ENCODE measurements at places on chromosomes 5 and 9.

DNA sequence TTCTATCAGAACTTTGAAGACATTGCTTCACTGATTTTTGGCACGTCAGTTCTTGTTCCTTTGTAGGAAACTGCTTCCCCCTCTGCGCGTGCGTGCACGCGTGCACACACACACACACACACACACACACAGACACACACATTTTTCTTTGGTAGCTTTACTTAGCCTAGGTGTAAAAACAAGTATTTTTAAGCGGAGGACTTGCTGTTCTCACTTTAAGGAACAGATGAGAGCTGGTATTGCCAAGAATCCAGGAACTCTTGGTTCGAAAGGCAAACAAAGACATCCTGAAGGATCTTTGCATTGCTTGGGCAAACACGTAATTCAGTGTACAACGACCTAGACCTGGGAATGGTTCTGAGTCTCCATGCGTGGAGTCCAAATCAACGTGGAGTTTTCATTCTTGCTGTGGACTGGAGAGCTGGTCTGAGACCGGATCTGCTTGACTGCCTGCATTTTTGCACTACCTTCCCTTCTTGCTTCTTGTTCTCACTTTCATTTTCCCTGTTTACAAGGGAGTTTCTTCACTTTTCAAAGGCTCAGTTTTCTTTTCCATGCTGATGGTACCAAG is 8.2 kb downstream of the TMEM268 start:
- no peak for DNase-seq

DNA sequence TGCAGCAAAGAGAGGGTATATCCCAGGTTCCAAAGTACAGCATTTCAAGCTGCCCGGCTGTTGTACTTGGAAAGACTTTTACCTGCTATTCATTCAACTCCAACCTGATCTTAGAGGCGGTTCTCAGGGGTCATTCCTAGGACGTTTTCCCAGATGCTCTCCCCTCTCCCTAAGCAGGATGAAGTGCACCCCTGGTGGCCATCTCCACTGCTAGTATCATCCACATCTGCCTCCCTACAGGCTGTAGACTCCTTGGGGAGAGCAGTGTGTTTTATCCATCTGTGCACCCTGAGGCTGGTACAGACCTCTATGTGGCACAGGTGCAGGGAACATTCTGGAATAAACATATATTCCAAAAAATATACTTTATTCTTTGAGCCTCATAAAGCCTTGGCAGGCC is 56.8 kb downstream of the PTPN3 start:
- DNase-seq = no peak

GRCh38 chr5:35004771-35005170 is 43.0 kb downstream of the AGXT2 start:
- DNase-seq = no peak

DNA sequence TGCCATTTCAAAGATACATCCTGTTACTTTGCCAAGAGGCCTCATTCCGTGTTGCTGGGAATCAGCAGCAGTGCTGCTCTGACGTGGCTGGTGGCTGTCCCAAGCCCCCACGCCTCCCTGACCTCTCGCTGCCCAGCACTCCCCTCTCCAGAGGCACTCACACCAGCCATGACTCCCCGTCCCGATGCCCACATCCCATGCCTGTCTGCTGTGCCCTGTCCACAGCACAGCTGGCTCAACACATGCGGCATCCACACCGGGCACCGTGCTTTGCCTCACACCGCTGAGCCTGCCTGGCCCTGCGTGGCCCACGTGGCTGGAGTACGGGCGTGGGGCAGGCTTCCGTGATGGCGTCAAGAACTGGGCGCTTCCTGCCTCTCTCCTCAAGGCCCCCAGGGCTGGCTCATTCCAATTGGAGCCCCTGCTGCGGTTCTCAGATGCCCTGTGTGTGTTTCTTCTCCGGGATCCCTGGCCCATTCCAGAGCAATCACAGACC is 7.8 kb upstream of the LCN1 start:
- no peak for DNase-seq

DNA sequence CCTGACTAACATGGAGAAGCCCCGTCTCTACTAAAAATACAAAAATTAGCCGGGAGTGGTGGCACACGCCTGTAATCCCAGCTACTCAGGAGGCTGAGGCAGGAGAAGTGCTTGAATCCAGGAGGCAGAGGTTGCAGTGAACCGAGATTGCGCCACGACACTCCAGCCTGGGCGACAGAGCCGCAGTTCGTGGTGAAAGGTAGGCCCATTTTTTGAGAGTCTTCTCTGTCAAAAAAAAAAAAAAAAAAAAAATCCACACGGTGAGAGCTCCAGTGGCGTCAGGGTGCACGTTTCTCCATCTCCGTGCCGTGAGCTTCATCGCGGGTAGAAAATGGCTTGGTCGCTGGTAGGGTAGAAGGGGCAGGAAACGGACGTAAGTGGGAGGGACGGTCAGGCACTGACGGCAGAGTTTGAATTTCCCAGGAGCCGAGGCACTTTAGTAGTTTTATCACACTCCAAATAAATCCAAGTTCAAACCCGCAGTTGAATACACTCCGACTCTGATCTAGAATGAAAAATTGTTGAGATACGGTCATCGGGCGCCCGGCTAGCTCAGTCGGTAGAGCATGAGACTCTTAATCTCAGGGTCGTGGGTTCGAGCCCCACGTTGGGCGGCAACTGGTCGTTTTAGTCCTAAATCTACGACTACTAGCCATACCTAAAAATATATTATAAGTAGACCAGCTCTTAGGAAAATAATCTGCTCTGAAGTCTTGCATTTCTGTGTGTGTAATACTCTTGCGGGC is 2.4 kb upstream of the TRIM7 start:
- DNase-seq = peak; percentile 94

GRCh38 chr5:115202952-115203351 is 33.2 kb upstream of the TRIM36 start:
- no peak for DNase-seq

DNA sequence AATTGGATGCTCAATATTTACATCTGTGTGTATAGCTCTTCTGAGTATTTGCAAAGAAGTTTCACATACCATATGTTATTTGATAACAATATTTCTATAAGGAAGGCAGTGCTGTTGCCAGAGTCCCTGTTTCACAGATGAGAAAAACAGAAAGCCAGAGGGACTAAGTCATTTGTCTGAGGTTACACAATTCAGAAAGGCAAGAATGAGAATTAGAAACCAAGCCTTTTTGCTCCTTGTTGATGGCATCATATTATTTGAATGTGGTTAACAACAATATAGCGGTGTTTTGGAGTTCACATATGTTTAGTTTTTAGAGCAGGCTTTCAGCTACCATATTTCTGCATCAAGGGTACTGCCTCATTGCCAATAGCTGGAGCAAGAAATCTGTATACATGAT is 110.9 kb upstream of the PRLR start:
- DNase-seq = no peak

DNA sequence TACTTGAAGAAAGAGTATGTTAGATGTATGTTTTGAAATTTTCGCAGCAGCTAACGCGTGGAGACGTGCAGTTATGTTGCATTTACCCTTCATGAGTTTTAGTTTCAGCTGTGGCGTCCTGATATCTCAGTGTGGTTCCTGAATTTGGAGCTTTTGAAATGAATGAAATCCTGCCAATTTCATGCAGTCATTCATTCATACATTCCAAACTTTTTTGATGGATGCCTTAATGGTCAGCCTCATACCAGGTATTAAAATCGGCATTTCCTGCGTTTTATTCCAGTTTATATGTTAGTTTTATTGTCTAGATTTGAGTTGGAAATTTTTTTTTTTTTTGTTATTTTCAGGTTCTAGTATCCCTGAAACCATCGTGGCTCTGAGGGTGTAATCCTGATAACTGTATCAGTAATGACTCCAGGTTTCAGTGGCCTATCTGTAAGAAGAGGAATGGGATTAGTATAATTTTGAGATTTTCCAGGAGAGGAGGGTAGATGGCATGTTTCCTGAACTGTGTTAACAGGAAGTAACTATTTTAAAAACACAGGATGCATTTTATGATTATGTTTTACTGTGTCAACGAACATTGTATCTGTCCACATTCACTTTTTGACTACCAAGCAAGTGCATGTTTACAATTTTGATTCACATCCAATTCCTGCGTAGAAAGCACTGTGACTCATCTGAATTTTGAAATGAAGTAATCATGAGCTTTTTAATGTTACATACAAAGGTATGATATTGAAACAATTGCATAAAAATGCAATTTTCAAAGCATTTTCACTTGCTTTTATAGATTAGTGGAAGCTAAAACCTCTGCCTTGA is 1.0 kb downstream of the FOCAD start:
- peak; percentile 75 for DNase-seq

DNA sequence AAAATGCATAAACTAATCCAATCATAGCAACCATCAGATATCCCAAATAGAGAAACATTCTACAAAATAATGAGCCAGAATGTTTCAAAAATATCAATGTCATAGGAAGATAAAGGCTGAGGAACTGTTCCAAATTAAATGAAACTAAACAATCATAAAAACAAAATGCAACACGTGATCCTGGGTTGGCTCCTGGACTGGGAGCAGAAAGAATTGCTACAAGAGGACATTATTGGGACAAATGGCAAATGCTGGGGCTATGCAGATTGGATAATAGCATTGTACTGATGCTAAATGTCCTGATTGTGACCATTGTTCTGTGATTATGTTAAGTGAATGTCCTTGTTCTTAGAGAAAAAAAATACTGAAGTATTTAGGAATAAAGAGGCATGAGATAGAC is 54.2 kb upstream of the AKNA start:
- DNase-seq = no peak

DNA sequence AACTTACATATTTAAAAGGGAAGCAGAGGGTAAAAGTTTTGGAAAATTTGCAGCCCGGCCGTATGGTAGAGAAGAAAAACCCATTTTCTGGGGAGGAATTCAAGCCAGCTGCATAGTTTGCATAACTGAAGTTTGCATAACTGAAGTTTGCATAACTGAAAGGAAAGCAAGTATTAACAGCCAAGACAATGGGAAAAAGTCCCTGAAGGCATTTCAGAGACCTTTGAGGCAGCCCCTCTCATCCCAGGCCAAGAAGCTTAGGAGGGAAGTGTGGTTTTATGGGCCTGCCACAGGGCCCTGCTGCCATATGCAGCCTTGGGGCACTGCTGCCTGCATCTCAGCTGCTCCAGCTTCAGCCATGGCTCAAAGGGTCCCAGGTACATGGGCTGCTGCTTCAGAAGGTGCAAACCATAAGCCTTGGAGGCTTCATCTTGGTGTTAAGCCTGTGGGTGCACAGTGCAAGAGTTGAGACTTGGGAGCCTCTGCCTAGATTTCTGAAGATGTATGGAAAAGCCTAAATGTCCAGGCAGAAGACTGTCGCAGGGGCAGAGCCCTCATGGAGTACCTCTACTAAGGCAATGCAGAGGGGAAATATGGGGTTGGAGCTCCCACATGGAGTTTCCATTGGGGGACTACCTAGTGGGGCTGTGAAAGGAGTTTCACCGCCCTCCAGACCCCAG is 36.9 kb upstream of the CXCL14 start:
- DNase-seq = no peak

DNA sequence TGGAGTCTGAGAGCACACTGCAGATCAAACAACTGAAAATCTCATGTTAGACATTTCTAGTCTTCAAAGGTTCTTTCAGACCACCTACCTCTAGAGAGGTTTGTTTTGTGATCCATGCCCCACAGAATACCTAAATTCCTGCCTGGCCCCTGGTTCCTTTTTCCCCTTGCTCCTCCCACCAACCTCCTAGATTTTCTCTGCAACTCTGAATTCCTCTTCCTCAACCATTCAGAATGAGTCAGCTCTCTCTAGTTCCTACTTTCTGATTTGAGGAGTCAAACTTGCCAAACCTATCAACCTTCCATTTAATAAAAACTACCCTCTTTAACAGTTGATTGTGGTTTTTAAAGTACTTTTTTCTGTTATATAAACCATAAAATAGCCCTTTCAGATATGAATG is 83.2 kb upstream of the ZNF462 start:
- no peak for DNase-seq

- peak; percentile 86 for DNase-seq
These were observed 2.8 kb upstream of the RACK1 start for GRCh38 chr5:181246276-181247049.

GRCh38 chr5:110727025-110727314 is 499 bp upstream of the TMEM232 start:
- DNase-seq = no peak

GRCh38 chr9:691825-692400 is 149.6 kb upstream of the DMRT1 start:
- DNase-seq = no peak

- DNase-seq = no peak
These were observed 9.4 kb downstream of the PAM start for GRCh38 chr5:102764381-102765004.

- no peak for DNase-seq
These were observed 308.0 kb upstream of the NREP start for GRCh38 chr5:112064956-112065355.

DNA sequence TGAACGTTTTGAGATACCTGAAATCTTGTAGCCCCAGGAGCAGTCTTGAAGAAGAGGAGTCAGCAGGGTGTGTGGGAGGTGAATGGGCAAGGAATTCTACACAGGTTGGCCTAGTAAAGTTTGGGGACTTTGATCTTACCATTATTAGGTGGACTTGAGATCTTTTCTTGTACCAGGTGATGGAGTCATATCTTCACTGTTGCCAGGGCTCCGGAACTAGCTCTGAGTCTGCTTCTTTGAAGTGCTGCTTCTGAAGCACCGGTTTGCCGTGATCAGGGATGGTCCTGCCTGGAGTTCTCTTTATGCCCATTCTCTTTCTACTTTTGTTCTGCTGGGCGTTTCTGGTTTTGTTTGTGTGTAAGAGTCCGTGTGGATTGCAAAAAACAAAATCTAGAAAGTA is 27.4 kb downstream of the RCL1 start:
- no peak for DNase-seq

GRCh38 chr5:16659536-16659935 is 42.7 kb upstream of the RETREG1 start:
- no peak for DNase-seq

DNA sequence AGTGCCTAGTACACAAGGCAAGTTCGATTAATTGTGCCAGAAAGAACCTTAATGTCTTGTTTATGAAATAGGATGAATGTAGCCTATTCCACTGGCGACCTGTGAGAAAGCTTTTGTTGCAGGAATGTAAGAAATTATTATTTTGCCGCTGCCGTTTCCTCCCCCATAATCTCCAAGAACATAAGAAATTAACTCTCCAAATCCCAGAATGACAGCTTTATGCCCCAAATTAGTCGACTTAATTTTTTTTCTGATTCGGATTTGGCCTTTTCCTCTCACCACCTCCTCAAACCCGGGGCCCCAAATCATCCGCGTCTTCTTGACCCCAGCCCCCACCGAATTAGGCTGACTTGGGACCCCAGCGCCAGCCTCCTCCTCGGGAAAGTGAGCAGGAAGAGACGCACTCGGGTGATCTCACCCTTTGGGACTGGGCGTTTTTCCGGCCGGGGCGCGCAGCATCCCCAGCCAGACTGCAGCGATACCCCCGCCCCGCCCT is 682 bp upstream of the SPTAN1 start:
- no peak for DNase-seq

GRCh38 chr9:34246453-34246852 is 67.6 kb downstream of the UBAP1 start:
- no peak for DNase-seq

Data from astrocyte of the spinal cord (primary cell).